Aorta (tissue), 5 donors: ENCODE measurements at places on chromosomes 2 and 18. TPM values are rescaled to one million over a fixed set of nuclear protein-coding genes. Genes with fewer than 3 reads are reported as not detected.
A peak's percentile ranks its signal among the peaks of the same experiment; 100 is the strongest.

- H3K36me3 ChIP-seq, result no peaks in the 10 kb centered on the region
- no peak overlapping the region for H3K27ac ChIP-seq
- no peaks in the 10 kb centered on the region for H3K4me1 ChIP-seq
- no peaks in the 10 kb centered on the region for H3K27me3 ChIP-seq
Observed at GRCh38 chr2:108125581-108125980, 114.2 kb upstream of the SULT1C3 start.

GRCh38 chr2:79387431-79387830 is 125.4 kb upstream of the CTNNA2 start:
- no peaks in the 10 kb centered on the region for H3K27me3 ChIP-seq
- H3K36me3 ChIP-seq, result no peaks in the 10 kb centered on the region
- no peak overlapping the region for H3K4me3 ChIP-seq
- no peak overlapping the region for H3K27ac ChIP-seq
- DNase-seq, result no peak

- H3K4me1 ChIP-seq, result no peaks in the 10 kb centered on the region
- H3K36me3 ChIP-seq, result no peaks in the 10 kb centered on the region
- DNase-seq, result no peak
- H3K4me3 ChIP-seq, result no peak overlapping the region
- H3K27ac ChIP-seq, result no peak overlapping the region
- H3K27me3 ChIP-seq, result no peaks in the 10 kb centered on the region
Observed at GRCh38 chr18:58770601-58771000, 94.1 kb upstream of the ZNF532 start.

The SLC16A14 gene
- 6.0 TPM for total RNA-seq

The RGPD4 gene
- 0.39 TPM for total RNA-seq

The PJVK gene
- 2.2 TPM for total RNA-seq

DNA sequence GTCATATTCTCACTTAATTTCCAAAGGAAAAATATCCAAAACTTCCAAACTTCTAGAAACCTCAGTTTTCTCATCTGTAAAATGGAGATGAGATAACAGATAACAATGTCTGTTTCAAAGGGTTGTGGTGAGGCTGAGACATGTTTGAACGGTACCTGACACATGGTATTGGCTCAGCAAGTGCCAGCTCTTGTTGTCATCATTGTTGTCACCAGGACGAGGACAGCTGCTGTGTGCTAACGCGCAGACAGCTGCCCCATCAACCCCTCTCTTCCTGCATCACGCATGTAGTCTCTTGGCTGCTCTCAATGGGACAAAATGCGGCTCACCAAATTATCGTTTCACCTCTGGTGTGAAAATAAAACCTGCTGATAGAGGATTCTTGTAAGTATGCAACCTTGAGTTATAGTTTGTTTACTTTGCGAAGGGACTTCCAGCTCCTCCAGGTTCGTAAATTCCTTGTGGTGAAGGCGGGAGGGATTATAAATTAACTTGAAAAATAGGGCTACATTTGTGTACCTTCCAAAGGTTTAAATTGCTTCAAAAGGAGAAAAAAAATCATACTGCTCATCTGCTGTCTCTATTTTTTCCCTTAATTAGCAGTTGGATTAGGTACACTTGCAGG is 605.4 kb downstream of the BCL11A start:
- no peaks in the 10 kb centered on the region for H3K27me3 ChIP-seq
- H3K4me3 ChIP-seq, result no peak overlapping the region
- no peaks in the 10 kb centered on the region for H3K36me3 ChIP-seq
- H3K27ac ChIP-seq, result no peak overlapping the region

- DNase-seq, result no peak
- H3K4me1 ChIP-seq, result no peaks in the 10 kb centered on the region
- H3K27me3 ChIP-seq, result no peaks in the 10 kb centered on the region
- H3K27ac ChIP-seq, result no peak overlapping the region
Observed at GRCh38 chr18:69774831-69775230, 172.8 kb downstream of the CD226 start.

The NT5C1B gene
- not detected for total RNA-seq

The NCKAP5 gene
- total RNA-seq, result 2.4 TPM

- no peaks in the 10 kb centered on the region for H3K4me1 ChIP-seq
- H3K36me3 ChIP-seq, result peaks cover 3% of the 10 kb centered on the region
- H3K27ac ChIP-seq, result no peak overlapping the region
- no peak overlapping the region for H3K4me3 ChIP-seq
Observed at GRCh38 chr18:79374408-79375171, 21.1 kb upstream of the NFATC1 start.

GRCh38 chr2:17719562-17720371 is 33.8 kb downstream of the SMC6 start:
- no peaks in the 10 kb centered on the region for H3K36me3 ChIP-seq
- H3K4me3 ChIP-seq, result no peak overlapping the region
- H3K27me3 ChIP-seq, result no peaks in the 10 kb centered on the region

The AP1S3 gene
- total RNA-seq, result 2.0 TPM

The WNT10A gene
- total RNA-seq, result not detected

- H3K27ac ChIP-seq, result peak overlapping the region; percentile 72
- H3K36me3 ChIP-seq, result no peaks in the 10 kb centered on the region
- H3K27me3 ChIP-seq, result no peaks in the 10 kb centered on the region
- H3K4me1 ChIP-seq, result peaks cover 9% of the 10 kb centered on the region
- H3K4me3 ChIP-seq, result no peak overlapping the region
Observed at GRCh38 chr18:63158676-63159291, 160.8 kb downstream of the BCL2 start.

DNA sequence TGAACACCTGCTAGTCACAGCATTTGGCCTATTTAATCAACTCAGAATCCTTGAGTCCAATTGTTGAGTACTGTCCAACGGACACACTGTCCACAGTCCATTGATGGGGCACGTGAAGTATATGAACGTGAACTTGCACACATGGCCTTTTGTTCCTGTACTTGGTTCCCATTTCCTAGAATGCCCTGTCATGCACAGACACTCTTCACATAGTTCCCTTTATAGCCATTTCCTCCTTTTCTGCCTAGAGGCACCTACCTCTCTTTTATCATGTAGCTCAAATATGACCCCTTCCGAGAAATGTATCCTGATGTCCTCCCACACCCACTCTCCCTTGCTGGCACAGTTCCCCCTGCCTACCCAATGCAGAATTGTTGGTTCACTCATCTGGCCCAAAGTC is 8.7 kb upstream of the CRYGA start:
- DNase-seq, result no peak
- no peaks in the 10 kb centered on the region for H3K36me3 ChIP-seq

DNA sequence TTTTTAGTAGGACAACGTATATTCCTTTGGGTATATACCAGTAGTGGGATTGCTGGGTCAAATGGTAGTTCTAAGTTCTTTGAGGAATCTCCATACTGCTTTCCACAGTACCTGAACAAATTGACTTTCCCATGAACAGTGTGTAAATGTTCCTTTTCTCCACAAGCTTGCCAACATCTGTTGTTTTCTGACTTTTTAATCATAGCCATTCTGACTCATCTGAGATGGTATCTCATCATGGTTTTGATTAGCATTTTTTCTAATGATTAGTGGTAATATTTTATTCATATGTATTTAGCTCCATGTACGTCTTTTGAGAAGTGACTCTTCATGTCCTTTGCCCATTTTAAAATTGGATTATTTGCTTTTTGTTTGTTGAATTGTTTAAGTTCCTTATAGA is 58.4 kb upstream of the CERS6 start:
- no peaks in the 10 kb centered on the region for H3K27me3 ChIP-seq
- H3K36me3 ChIP-seq, result no peaks in the 10 kb centered on the region
- no peak overlapping the region for H3K27ac ChIP-seq
- H3K4me3 ChIP-seq, result no peak overlapping the region
- DNase-seq, result no peak

DNA sequence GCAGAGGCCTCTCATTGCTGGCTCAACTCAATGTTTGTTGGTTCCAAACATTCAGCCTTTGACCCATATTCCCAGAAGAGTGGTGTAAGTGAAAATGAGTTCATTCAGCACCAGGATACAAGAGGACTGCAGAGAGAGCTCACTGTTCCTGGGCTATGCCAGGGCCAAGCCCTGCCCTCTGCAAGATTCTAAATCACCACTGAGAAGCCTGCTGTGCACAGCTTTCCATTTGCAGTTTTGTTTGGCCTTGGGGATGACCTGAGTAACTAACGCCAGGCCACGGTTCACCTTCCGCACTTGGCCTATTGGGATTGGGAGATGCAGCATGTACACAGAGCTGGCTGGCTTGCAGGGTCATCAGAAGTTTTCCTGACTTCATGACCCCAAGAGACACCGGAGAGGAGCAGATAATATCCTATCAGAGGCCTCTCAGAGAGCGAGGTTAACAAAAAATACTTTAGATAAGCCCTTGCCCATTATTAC is 12.6 kb downstream of the GKN1 start:
- no peaks in the 10 kb centered on the region for H3K4me1 ChIP-seq
- H3K27ac ChIP-seq, result no peak overlapping the region
- H3K27me3 ChIP-seq, result no peaks in the 10 kb centered on the region
- no peak overlapping the region for H3K4me3 ChIP-seq

The HRH4 gene
- 0.10 TPM for total RNA-seq

DNA sequence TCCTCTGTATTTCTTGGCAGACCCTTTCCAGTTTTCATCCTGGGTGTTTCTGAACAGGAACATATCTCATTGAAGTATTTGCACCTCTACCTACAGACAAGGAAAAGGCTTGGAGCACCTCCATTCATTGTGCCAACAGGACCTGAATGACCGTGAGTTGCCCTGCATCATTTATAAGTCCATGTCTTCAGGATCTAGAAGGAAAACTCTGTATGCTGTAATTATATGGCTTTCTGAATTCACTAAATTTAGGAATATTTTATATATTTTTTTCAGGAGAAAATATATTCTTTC is 402.3 kb upstream of the SLC14A2 start:
- no peak for DNase-seq
- no peaks in the 10 kb centered on the region for H3K27me3 ChIP-seq
- no peak overlapping the region for H3K27ac ChIP-seq
- no peaks in the 10 kb centered on the region for H3K4me1 ChIP-seq
- no peak overlapping the region for H3K4me3 ChIP-seq

The ACADL gene
- total RNA-seq, result 50.3 TPM

The BOLL gene
- total RNA-seq, result not detected

DNA sequence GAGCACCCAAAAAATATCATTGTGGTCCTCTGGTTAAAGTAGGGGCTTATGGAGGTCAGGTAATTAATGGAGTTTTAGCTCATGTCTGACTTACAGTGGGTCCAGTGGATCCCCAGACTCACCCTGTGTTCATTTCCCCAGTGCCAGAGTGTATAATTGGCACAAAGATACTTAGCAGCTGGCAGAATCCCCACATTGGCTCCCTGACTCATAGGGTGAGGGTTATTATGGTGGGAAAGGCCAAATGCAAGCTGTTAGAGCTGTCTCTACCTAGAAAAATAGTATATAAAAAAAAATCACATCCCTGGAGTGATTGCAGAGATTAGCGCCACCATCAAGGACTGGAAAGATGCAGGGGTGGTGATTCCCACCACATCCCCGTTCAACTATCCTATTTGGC is 1067.6 kb upstream of the ACVR2A start:
- H3K36me3 ChIP-seq, result no peaks in the 10 kb centered on the region
- no peaks in the 10 kb centered on the region for H3K4me1 ChIP-seq
- H3K27me3 ChIP-seq, result no peaks in the 10 kb centered on the region
- H3K4me3 ChIP-seq, result no peak overlapping the region
- H3K27ac ChIP-seq, result no peak overlapping the region

The ANXA4 gene
- total RNA-seq, result 94.6 TPM

GRCh38 chr18:25345081-25345866 is 6.7 kb downstream of the ZNF521 start:
- no peaks in the 10 kb centered on the region for H3K36me3 ChIP-seq
- H3K27me3 ChIP-seq, result no peaks in the 10 kb centered on the region
- DNase-seq, result no peak

DNA sequence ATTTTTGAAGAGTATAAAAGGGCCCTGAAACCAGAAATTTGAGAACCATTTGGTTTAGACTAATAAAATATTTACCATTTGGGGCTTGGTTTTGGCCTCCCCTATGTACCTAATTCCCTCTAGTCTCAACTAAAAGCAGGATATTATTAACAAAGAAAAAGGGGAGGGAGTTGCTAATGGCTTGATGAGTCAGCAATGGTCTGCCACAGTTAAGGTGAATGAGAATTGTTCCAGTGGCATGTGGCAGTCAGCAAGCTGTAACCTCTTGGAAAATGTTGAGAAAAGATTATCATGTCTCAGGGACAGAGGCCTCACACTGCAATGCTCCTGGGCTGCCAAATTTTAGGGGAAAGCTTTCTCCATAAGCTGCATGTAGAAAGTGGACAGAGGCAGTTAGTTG is 20.1 kb upstream of the SLC39A10 start:
- no peak overlapping the region for H3K4me3 ChIP-seq
- H3K4me1 ChIP-seq, result no peaks in the 10 kb centered on the region
- no peaks in the 10 kb centered on the region for H3K27me3 ChIP-seq
- H3K27ac ChIP-seq, result no peak overlapping the region
- H3K36me3 ChIP-seq, result no peaks in the 10 kb centered on the region

DNA sequence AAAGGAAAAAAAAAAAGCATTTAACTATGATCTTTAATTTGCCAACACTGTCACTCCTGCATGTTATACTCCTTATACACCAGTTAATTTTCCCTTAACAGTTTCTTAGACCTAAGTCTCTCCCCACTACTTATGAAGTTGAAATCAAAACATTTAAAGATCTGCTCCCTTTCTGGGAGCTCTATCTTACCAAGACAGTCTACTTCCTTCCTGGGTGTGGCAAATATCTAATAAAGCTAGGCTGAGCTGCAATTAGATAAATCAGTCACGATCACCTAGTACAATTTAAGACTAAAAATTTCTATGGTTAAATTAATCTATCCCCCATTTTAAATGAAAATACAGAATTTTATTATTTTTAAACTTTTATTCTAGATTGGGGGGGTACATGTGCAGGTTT is 33.4 kb downstream of the PUM2 start:
- no peak for DNase-seq
- H3K4me1 ChIP-seq, result peaks cover 2% of the 10 kb centered on the region
- H3K4me3 ChIP-seq, result no peak overlapping the region
- no peak overlapping the region for H3K27ac ChIP-seq

DNA sequence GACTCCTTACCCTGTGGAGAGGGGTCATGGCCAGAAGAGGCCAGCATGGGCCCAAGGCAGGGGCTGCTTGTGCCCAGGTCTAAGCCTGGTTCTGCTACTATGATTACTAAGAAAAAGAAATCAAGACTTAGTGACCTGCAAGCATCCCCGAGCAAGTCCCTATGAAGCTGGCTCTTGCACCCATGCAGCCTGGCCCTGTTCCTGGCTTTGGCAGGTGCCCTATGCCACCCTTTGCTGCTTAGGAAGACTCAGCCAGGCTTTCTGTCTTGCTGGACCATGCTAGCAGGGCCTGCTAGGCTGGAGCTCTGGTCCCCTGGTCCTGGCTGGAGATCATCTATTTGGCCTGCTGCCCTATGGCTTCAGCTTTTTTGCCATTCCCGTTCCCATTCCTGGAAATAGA is 309.4 kb upstream of the EPAS1 start:
- H3K27me3 ChIP-seq, result no peaks in the 10 kb centered on the region
- H3K4me3 ChIP-seq, result no peak overlapping the region

DNA sequence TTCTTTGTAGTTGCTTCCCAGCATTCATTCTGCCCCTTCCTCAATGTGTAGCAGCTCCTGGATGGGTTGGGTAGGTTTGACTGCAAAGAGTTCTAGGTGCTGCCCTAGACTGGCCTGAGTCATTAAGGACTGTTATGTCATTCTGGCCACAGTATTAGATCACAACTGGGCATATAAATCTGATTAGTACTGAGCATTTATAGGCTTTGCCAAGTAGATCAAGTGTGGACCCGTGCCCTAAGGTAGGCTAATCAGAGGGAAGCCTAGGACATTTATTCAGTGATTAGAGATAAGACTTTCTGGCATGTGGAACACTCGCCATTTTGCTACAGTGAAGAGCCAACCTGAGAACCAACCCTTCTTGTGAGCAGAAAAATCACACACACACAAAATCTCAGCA is 2.7 kb downstream of the KATNAL2 start:
- no peaks in the 10 kb centered on the region for H3K27me3 ChIP-seq
- no peak overlapping the region for H3K27ac ChIP-seq
- H3K36me3 ChIP-seq, result no peaks in the 10 kb centered on the region
- no peaks in the 10 kb centered on the region for H3K4me1 ChIP-seq
- DNase-seq, result no peak
